ENCODE measurements at places on chromosomes 13 and 19.

DNA sequence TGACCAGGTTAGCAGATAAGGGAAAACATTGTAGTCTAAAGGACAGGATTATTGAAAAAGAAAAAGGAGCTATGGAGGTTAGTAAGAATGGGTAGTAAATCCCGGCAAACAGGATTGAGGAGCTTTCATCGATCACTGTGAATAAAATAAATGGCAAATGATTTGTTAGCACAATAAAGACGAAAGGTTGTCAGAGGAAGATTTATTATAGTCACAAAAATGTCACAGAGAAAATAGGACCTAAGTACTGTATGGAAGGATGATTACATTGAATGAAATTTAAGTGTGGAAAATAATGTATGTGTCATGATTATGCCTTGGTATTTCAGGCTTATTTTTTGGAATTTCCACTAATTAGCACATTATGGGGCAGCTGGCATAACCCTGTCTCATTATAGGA lies 519.2 kb upstream of the SLITRK6 start:
- no peak for DNase-seq

DNA sequence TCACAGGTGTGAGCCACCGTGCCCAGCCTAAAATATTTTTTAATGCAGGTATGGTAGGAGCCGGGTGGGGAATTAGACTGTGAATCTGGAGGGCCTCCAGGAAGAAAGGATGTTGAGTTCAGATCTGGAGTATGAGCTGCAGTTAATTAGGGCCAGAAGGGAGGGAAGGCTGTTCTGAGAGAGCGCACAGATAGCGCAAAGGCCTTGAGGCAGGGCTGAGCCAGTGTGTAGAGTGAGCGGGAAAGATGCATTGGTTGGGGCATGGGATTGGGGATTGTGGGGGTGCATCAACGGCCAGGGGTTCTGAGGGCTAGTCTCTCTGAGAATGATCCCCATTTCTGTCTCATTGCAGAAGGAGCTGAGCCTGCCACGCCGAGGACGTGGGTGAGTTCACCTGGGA lies 9.7 kb downstream of the MAST3 start:
- no peak for DNase-seq

- no peak for DNase-seq
These were observed 7.8 kb downstream of the LTBP4 start for GRCh38 chr19:40608957-40609356.

DNA sequence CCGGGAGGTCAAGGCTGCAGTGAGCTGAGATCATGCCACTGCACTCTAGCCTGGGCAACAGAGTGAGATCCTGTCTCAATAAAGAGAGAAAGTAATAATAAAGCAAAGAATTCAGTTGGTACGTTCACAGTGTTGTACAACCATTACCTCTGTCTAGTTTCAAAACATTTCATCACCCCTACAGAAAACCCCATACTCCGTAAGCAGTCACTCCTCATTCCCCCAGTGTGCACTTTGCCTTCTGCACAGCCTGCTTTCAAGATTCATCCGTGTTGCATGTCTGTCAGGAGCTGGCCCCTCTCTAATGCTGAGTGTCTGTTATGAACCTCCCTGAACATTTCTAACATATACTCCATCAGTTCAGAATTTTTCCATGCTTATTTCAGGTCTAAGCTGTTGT lies 9.4 kb downstream of the POLD1 start:
- DNase-seq: no peak

DNA sequence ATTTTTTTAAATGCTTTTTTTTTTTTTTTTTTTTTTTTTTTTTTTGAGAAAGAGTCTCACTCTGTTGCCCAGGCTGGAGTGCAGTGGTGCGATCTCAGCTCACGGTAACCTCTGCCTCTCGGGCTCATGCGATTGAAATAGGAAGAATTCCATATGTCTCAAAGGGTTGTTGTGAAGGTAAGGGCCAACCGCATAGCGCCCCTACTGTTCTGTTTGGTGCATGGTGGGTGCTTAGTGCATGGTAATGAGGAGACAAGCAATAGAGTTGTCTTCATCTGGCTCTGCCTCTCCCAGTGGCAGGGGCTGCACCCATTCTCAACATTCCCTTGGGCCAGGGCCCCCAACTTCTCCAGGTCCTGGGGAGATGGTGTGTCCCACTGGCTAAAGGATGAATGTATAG lies 68.7 kb downstream of the RASL11A start:
- DNase-seq: no peak

GRCh38 chr13:45328661-45329111 lies 12.3 kb downstream of the TPT1 start:
- no peak for DNase-seq

DNA sequence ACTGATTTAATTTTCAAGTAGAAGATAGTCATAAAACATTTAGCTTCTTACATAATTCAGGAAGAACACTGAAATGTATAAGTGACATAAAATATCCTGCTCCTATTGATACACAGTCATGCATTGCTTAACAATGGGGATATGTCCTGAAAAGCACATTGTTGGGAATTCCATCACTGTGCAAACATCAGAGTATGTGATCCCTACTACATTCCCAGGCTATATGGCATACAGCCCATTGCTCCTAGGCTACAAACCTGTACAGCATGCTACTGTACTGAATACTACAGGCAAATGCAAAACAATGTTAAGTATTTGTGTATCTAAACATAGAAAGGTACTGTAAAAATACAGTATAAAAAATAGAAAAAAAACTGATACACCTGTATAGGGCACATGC lies 723.9 kb upstream of the ARGLU1 start:
- DNase-seq: no peak

- DNase-seq: peak; percentile 28
These were observed 32.6 kb downstream of the ERCC5 start for GRCh38 chr13:102878481-102878880.

DNA sequence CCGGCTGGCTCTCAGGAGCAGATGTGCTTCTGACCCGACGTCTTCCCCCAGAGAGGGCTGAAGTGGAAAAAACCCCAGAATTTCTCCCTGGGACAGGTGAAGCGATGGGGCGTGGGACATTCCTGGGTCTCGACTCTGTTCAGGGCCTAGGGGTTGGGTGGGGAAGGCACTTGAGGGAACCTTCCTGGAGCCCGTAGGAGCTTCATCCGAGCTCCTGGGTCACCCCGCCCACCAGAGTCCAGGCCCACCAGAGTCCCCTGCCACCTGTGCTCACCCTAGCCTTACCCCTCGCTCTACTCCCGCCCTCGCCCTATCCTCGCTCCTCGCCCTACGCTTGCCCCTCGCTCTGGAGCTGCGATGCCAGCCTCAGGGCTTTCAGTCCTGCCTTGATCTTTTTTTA lies 23.2 kb downstream of the EPN1 start:
- no peak for DNase-seq

DNA sequence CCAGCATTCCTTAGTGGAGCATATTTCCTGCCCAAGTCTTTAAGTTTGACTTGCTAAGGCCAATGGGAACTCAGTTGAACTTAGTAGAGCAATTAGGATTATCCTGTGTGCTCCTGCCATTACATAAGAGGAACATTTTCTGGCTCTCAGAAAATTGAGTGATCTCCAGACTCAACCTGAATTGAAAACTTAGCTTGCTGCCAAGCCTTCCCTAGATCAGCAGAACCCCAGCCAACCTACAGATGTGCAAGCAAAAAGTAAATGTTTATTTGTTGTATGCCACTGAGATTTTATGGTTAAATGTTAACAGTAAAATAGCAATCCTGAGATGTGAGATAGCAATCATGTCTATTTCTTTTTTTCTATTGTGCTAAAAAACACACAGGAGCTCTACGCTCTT lies 350.9 kb downstream of the OLFM4 start:
- DNase-seq: no peak

DNA sequence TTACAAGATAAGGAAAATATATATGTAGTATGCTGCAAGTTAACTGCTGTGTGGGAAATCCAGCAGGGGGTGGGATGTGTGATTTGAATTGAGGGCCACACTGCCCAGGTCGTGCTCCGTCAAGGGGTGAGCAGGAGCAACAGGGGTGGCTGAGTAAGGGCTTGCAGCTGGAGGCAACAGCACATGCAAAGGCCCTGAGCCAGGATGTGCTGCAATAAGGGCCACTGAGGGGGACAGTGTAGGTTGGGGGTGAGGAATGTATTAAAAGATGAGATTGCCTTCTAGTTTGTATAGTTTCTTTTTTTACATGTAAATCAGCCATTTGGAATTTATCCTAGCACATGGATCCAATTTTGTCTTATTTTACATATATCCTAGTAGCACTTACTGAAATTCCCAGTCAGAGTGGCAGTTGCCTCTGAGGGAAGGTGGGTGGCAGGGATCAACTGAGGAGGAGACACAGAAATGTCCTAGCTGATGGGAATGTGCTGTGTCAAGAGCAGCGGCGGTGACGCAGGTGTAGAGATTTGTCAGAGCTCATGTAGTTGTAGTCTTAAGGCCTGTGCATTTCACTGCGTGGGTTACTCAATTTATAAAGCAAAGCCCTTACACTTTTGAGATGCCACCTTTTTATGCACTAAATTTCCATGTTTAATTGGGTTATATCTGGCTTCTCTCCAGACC lies 5.4 kb upstream of the RBM42 start:
- no peak for DNase-seq

- DNase-seq: no peak
These were observed 541 bp downstream of the ASPDH start for GRCh38 chr19:50512999-50513745.

DNA sequence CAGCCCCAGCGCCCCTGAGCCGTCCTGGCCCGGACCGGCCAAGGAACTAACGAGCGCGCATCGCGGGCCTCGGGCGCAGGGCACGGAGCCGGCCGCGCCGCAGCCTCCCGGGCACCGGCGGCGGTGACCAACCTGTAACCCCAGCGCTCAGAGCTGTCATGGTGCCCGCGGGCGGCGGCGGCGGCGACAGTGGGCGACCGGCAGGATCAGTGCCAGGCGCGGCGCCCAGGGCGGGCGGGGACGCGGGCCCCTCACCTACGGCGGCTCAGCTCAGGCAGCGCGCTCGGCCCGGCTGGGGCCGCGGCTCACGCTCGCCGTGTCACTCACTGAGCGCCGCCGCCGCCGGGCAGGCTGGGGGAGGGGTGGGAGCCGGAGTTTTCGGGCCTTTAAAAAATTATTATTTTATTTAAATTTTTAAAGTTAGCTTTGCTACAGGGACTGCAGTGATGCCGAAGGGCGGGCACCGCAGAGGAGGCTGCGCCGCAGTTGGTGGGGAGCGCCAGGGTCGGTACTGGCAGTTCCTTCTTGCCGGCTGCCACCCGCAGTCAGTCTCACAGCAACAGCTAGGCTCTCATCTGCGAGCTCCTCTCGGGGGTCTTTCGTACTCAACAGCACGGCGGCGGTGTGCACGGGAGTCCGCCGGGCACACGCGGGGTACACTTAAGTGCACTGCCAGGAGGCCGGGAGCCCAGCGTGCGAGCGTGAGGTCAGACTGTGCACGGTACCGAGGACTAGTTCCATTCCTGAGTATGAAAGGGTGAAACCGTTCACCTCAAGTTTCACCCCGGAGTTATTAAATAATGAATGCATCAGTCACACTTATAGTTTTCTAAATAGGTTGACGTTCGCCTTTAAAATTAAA lies at the start of gene NALCN:
Gene NALCN, minus strand, starts transcription at position 328 of the 862 bp plus-strand sequence. CDS start 17,382 bp downstream, outside the sequence.
- DNase-seq: peak; percentile 32

DNA sequence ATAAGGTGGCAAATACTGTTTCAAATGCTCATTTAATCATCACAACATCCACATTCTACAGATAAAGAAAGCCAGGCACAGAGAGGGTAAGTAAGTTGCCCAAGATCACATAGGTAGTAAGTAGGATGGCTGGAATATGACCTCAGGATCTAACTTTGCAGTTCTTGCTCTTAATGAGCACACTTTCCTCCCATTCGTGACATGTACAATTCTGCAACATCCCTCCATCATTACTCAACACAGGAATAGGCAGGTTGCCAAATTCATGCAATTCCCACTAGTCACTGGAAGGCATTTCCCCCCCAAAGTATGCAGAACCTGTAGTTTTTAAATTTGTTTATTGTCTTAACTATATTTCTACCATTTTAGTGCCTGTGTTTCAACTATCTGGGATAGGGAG lies 109.2 kb downstream of the OLFM4 start:
- no peak for DNase-seq

GRCh38 chr13:111317571-111318345 lies 2.7 kb upstream of the TEX29 start:
- DNase-seq: no peak

DNA sequence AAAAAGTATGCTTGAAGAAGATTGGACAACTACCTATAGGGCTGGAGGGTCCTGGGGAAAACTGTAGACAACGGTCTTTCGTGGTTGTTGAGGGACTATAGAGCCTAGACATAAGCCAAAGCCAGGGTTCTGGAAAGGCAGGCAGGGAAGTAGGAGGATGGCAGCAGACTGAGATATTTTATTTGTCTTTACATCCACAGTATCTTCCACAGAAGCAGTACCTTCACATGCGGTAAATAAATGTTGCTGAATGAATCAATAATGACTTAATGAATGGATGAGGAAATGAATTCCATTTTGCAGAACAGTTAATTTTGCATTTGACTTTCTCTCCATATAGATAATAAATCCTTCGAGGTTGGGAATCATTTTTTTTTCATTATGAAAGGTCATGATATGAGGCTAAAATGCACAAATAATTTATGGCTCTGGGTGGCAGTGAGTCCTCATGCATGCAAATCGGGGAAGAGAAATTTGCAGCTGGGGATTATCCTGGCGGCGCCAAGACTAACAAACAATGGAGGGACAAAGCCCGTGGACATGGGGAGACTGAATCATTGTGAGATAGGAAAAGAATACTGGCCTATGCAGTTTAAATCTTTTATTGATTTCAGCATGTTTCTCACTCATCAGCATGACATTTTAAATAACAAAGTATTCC lies 102.0 kb downstream of the ERCC5 start:
- DNase-seq: no peak

GRCh38 chr19:16652854-16653253 lies 7.1 kb downstream of the SMIM7 start:
- peak; percentile 41 for DNase-seq

- DNase-seq: peak; percentile 86
These were observed 13.8 kb downstream of the DNASE2 start for GRCh38 chr19:12867120-12868099.

DNA sequence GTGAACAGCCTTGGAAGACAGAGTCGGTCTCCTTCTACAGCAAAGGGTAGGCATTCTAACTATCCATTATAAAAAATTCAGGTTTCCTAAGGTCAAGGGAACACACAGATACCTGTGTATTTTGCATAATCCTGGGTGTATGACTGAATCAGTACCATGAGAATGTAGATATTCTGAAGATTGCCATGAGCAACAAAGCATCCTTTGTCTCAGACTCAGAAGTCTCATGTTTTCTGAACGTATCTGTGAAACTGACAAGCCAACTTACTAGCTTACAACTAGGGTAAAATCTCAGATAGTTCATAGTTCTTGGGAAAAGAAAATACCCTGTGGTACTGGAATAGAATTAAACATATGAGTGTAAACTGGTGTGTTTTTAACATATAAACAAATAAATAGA lies 6.5 kb downstream of the ZNF566 start:
- no peak for DNase-seq

GRCh38 chr13:30192320-30193093 lies 114.8 kb downstream of the KATNAL1 start:
- DNase-seq: no peak

Measured in right hindlimb (tissue), 1 donor.